ENCODE measurements at places on chromosomes 2 and 18. TPM values are rescaled to one million over a fixed set of nuclear protein-coding genes. Genes with fewer than 3 reads are reported as not detected.

The METTL4 gene
- 16.7 TPM for total RNA-seq

The HS1BP3 gene
- 7.7 TPM for total RNA-seq

The CD207 gene
- not detected for total RNA-seq

The MARCO gene
- total RNA-seq, result under 0.01 TPM

The KCNG2 gene
- total RNA-seq, result under 0.01 TPM

The HS6ST1 gene
- 51.8 TPM for total RNA-seq

The CRACDL gene
- 2.0 TPM for total RNA-seq

The WNT10A gene
- not detected for total RNA-seq

The DSG1 gene
- under 0.01 TPM for total RNA-seq

The CSRNP3 gene
- total RNA-seq, result 214 TPM
